Stimulated activated CD8-positive, alpha-beta memory T cell treated with anti-CD3 and anti-CD28 coated beads, Interleukin-4, amount 100 ng/mL, for 24 hours (primary cell): ENCODE measurements at places on chromosomes 7 and 10.

DNA sequence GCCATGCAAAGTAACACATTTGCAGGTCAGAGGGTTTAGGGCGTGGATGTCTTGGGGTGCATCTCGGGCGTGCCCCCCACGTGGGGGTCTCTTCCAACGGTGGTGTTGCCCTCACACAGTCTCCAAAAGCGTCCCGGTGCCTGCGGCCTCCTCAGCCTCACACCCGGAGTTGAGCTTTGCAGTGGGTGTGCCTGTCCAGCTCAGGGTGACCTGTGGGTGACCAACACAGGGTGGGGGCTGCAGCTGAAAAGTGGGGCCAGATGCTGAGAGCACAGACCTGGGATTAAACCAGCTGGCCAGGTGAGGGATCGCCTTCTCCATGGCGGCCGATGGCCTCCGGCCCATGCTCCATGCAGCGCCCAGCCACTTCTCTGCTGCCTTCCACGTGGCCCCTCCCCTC, 63.1 kb downstream of the PWWP2B start:
- no peak for DNase-seq

GRCh38 chr7:128352153-128352537, 8.4 kb upstream of the RBM28 start:
- no peak for DNase-seq

GRCh38 chr10:71089162-71089561, 123.2 kb upstream of the UNC5B start:
- no peak for DNase-seq

DNA sequence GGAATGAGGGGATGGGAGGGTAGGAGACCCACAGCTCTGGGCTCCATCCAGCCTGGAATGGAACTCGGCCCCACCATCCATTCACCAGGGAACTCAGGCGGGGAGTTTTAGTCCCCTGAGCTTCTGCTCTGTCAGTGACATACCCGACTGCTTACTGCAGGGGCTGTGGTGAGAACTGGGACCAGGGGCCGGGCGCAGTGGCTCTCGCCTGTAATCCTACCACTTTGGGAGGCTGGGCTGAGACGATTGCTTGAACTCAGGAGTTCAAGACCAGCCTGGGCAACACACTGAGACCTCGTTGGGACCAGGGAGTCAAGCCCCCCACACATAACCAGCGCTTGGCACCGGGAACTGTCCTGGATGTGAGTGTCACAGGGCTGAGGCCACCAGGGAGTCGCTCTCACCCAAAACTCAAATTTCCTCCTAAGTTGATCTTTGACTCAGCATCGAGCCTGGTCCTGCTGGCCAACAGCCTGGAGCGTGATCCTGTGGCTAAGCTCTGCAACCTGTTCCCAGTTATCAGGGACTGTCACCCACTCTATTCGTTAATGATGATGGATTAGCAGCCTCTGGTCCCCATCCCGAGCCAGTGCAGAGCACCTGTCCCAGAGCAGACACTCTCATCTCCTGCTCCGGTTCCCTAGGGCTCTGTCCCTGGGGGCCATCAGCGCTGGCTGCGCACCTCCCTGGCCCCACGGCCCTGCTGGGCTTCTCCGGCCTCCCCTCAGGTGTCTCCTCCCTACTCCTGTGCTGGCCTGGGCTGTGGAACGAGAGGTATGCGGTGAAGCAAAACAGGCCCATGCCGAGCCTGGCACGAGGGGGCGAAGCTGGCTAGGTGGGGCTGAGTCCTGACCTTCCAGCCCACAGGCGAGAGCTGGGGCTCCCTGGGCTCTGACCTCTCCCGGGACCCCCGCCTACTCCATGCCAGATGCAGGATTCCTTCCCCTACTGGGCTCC, 902 bp upstream of the CLDN15 start:
- no peak for DNase-seq

GRCh38 chr7:95303013-95303905, 21.1 kb downstream of the PON1 start:
- DNase-seq = no peak
